ENCODE measurements at places on chromosomes 3 and 15.
A peak's percentile ranks its signal among the peaks of the same experiment; 100 is the strongest.

DNA sequence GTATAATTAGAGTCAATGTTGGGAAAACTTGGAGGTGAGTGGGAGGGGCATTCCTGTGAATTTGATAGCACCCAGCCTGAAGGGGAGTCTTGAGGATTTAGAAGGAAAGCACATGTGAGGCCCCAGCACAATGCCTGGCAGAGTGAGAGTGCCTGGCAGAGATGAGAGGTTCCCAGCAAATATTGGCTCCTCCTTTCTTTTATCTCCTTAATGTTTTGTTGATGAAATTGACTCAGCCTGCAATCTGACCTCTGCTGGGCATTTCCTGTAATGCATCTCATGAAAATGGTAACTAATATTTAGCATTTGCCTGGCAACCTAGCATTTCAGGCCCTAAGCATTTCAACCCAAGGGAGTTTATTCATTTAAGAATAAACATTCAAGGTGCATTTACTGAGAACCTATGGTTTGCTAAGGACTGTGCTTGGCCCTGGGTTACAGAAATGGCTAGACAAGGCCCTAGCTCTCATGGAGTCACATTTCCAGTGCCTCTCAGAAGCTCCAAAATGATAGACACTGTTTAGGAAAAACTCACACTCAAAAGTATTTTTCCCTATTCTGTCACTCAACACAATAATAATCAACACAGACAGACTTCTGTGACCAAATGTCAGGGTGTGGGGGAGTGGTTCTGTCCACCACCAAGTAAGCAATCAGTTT lies 19.0 kb downstream of the PDHB start:
- DNase-seq: peak; percentile 46

- DNase-seq: peak; percentile 47
These were observed 36.8 kb downstream of the ATP1B3 start for GRCh38 chr3:141913150-141913811.

GRCh38 chr3:112829046-112829445 lies 17.6 kb downstream of the CD200R1L start:
- no peak for DNase-seq

DNA sequence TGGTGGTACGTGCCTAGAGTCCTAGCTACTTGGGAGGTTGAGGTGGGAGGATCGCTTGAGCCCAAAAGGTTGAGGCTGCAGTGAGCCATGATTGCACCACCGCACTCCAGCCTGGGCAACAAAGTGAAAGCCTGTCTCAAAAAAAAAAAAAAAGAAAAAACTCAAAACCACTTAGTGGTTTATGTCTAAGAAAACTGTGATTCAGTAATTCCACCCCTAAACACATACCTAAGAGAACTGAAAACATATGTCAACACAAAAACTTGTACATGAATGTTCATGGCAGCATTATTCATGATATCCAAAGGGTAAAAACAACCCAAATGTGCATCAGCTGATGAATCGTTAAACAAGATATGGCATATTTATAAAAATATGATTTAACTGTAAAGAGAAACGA lies 14.3 kb downstream of the SPG21 start:
- DNase-seq: no peak

DNA sequence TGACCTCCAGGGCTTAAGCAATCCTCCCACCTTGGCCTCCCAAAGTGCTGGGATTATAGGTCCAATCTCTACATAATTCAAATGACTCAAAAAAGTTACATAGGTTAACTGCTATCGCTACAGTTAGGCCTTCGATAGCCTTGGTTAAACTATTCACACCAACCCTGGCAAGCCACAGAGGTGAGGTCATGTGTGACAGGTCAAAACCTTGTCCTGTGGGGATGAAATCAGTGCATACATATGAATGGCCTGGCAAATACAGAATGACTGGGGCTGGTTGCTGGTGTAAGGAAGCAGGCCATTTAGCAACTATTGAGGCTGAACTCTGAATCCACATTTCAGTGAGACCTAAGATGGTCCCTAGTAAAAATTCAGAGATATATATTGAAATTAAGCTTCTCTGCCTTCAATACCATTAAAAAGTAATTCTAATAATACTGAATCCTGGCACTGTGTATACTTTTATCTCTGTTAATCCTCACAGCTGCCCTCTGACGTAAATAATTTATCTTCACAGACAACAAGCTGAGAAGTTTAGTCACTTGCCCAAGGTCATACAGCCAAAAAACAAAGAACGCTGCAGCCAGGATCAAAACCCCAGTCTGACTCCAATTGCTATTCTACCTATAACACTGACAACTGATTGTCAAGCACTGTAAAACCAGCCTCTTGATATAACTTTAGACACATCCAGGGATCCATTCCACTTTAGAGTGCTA lies 35.3 kb downstream of the MKRN2 start:
- no peak for DNase-seq

GRCh38 chr15:49040151-49040550 lies 6.1 kb downstream of the SECISBP2L start:
- no peak for DNase-seq

DNA sequence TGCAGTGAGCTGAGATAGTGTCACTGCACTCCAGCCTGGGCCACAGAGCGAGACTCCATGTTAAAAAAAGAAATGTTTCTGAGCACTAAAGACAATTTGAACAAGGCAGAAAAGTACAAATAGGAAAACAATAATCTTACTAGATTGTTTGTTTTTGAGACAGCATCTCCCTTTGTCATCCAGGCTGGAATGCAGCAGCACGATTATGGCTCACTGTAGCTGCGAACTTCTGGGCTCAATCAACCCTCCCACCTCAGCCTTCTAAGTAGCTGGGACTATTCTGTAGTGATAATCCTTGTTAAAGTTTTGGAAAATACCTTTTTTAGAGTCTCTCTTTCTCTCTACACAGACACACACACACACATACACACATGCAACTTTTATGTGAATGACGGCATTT lies 107.1 kb downstream of the LPP start:
- no peak for DNase-seq

DNA sequence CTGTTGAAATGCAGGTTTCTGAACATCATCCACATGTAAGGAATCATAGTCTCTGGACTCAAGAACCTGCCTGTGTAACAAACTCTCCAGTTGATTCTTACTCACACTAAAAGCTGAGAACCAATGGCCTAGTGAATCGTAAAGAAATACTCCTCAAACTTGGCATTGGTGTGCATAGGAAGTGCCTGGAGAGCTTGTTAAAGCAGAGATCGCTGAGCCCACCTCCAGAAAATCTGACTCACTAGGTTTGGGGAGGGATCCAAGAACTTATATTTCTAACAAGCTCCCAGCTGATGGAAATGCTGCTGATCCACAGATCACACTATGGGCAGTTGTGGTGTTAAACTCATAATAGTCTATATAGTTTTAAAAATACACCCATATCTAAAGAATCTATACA lies 55.8 kb upstream of the LMCD1 start:
- DNase-seq: no peak

DNA sequence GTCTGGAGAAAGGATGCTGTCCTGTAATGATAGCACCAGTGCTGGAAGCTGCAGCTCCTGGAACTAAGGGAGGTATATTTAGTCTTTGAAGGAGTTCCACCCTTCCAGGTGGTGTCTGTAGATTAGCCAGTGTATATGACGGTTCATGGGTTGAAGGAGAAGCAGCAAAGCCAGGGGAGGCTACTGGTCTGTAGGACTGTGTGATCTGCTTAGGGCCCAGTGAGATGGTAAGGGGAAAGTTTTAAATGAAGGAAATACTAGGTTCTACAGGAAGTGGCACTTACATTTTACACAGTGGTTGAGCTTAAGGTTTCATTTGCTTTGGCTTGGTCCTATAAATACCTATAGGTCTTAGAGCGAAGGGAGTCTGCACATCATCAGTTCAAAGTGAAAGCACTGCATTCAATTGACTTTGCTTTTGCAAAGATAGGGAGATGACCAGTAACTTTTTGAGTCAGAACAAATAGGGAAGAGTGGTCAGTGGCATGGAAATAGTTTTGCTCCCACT lies 5.6 kb downstream of the SLC25A38 start:
- DNase-seq: no peak

DNA sequence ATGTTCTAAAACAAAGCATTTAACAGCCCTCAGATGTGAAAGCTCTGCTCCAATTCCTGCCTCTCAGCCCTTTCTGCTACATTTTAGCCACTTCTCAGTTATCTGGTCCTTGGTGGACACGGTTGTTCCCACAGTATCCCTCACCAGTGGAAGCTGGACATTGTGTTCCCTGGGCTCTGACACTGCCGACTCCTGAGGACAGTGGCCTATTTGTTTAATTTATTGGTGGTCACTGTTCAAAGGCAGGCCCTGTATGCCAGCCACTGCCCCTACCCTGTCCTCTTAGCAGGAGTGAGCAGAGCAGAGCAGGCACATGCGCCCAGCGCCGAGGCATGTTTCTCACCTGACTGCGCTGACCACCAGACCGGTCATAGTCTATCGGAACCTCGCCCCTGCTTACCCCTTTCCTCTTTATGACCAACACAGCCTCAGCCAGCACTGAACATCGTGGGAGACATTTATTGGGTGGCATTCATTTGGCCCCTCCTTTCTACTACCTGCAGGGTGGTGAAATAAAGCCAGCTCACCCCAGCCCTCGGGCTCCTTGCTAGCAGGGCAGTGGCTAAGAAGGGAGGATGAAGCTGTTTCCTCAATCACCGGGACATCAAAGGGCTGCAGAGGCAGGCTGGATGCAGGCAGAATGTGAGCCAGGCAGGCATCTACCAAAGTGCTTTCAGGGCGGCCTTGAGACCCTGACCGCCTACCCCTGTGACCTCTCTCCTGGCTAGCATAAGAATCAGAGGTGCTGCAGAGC lies 54.3 kb upstream of the HACD2 start:
- DNase-seq: no peak

DNA sequence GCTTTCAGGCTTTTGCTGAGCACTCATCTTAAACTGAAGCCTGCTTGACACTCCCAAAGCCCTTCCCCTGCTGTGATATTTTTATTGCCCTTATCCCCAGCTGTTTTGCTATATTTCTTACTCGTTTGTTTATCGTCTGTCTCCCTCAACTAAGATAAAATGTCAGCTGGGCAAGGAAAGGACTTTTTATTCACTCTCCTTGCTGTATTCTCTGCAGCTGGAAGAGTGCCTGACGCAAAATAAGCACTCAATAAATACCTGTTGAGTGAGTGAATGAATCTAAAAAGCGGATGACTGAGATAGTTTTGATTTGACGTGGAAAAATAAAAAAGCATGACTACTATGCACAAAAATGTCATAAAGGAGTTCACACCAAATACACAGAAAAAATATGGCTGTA lies 84.8 kb upstream of the POMGNT2 start:
- no peak for DNase-seq

DNA sequence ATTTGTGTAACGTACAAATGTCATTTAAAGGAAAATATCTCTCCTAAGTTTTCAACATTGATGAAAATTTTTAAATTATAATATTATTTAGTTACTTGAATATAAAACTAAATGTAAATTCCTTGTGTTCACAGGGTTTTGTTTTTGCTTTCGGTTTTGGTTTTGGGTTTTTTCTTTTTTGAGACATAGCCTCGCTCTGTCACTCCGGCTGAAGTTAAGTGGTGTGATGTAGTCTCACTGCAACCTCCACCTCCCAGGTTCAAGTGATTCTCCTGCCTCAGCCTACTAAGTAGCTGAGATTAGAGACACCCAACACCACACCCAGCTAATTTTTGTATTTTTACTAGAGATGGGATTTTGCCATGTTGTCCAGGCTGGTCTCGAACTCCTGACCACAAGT lies 79.3 kb upstream of the TCF12 start:
- DNase-seq: no peak

- no peak for DNase-seq
These were observed 955.7 kb downstream of the TUSC7 start for GRCh38 chr3:117665296-117665695.

GRCh38 chr3:133963657-133964396 lies 65.9 kb downstream of the SLCO2A1 start:
- DNase-seq: no peak

- no peak for DNase-seq
These were observed 21.7 kb downstream of the MTMR10 start for GRCh38 chr15:30969724-30970123.

GRCh38 chr3:67167481-67167880 lies 169.4 kb downstream of the KBTBD8 start:
- DNase-seq: no peak

DNA sequence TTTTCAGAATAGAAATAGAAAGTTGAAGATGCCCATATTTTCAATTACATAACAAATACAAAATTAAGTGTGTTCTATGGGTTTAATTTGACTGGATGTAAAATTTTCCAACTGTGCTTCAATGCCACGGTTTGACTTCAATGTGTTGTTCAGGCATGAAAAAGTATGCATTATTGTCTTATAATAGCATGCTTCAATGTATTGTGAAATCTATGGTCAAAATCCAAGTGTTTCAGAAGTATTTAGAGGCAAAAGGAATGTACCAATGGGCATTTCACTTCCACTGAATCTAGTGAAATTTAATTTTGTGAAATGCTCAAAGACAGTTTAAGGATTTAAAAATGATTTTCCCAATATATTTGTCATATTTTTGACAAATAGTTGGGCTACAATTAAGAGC lies 16.0 kb downstream of the NEK10 start:
- DNase-seq: no peak

- no peak for DNase-seq
These were observed 281.6 kb downstream of the MBNL1 start for GRCh38 chr3:152550284-152550683.

DNA sequence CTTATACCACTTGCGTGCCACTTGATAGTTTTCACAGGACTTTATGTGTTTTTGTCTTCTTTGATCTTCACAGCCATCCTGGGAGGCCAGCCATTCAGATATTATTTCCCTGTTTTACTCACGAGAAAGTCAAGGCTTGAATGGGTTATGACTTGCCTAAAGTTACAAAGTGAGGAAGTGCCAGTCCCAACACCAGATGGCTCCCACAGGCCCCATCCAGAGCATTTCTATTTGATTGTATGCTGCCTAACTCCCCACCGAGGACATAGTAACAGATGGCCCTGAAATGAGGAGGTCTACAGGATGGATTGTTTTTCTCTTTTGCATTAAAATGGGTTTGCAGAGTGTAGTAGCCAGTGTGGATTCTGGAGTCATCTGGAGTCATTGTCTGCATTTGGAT lies 74.5 kb downstream of the SPTSSB start:
- no peak for DNase-seq

DNA sequence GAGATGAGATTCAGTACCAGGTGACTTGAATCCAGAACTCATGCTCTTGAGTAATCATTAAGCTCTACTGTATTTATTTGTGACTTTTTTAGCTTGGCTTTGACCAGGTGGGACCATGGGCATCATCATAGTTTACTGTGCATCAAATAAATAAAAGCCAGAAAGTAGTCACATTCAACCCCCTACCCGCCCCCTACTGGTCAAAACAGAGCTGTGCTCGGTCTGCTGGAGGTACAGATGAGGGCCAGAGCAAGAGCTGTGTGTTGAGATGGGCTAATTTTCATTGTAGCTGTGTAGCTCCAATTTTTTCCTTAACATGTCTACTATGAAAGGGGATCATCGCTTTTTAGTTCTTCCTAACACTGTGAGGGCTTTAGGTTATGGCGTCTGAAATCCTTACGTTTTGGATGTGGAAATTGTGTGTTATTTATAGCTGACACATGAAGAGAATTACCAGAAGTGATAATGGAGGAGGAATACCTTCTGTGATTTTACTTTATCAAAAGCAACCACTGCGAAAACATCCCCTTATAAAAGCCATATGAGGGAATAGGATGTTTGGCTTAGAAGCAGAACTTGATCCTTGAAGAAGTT lies 375.1 kb downstream of the PTPRG start:
- no peak for DNase-seq
